Caco-2 (cell line): ENCODE measurements at places on chromosomes 6 and 20.

DNA sequence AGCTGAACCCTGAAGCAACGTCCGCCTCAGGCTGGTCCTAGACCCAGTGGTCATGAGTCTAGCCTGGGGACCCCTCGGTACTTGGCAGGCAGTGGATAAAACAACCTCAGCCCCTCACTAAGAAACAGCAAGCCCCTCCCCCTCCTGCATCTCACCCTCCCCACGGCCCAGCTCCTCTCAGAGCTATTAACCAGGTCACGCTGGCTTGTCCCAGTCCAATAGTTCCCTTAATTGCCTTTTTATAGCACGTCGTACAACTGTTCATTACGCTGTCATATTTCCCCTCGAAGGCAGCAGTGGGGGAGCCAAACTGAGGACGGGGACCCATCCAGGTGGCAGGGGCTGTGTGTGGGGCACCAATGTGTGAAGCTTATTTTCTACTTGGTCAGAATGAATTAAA, 8.6 kb upstream of the SLC32A1 start:
- DNase-seq = no peak

DNA sequence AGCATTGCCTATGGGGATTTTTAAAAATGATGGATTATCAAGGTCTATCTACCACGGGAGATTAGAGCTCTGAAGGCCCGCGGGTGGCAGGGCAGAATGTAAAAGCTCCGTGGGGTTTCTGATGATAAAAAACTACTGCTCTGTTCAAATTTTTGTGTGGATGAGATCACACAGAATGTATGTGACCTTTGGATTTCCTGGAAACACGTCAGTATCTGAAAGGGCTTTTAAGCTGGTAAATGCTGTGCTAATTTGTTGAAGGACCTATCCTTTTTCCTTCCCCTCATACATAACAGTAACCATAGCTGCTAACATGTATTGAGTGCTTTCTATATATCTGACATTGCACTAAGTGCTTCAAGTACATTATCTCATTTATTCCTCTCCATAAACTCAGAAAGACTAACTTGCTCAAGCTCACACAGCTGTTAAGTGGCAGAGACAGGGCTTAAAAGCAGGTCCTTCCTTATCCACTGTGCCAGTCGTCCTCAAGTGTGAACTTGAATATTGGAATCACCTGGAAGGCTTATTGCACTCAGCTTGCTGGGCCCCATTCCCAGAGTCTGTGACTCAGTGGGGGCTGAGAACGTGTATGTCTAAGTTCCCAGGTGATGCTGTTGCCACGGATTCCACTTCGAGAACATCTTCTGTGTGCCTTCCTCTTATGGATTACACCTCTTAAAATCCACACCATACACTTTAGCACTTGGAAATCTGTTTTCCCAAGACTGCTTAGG, 1.9 kb upstream of the TMEM242 start:
- DNase-seq = no peak

- no peak for DNase-seq
Measured at GRCh38 chr6:49054311-49054710, 408.7 kb downstream of the MMUT start.

- no peak for DNase-seq
Measured at GRCh38 chr20:63435552-63435951, 36.9 kb downstream of the KCNQ2 start.

DNA sequence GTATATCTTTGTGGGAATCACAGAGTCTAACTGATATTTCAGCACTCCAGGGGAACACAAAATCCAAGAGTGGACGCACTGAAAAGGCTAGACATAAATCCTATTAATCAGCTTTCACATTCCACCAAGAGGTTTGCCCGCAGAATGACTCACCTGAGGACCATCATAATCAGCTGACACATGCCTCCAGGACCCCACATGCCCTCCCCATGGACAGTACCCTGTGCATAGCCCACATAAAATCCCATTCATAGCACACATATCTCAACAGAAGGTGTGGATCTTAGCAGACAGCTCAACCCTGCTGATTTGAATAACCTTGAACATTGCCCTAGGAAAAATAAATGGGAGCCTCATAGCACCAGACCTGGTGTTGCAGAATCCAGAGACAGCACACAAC, 246.8 kb upstream of the TENT5A start:
- no peak for DNase-seq

DNA sequence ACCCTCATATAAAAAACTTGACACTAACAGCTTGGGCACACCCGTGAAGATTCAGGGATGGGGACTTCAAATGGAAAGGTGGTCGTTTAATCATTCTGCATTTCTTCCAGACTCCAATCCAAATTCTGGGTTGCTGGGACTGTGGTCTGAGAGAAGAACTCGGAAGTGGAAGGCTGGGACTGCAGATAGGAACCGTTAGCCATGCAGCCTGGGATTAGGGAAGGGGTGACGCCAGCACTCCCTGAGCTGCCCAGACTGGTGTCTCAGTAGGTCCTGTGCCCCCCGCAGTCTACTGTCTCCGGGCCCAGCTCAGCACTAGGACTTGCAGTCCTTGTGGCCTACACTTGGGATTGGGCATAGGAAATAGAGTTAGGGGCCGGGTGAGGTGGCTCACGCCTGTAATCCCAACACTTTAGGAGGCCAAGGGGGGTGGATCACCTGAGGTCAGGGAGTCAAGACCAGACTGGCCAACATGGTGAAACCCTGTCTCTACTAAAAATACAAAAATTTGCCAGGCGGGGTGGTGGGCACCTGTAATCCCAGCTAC, 511 bp upstream of the CLIC1 start:
- DNase-seq = no peak

- DNase-seq = no peak
Measured at GRCh38 chr6:161951126-161951525, 677.3 kb upstream of the AGPAT4 start.

DNA sequence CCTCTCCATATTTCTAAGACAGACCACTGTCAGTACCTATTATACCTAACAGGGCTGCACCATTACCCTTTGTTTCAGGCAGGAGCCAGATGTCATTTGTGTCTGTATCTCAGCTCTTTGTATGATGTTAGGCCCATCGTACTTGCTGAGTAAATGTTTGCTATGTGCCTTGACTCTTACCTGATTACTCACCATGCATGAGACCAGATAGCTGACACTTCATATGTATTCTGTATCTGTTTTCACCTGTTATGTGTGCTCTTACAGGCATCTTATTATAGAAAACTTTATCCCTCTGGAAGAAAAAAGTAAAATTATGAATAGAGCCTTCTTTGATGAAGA, 31.7 kb upstream of the ASXL1 start:
- DNase-seq = peak; percentile 69

DNA sequence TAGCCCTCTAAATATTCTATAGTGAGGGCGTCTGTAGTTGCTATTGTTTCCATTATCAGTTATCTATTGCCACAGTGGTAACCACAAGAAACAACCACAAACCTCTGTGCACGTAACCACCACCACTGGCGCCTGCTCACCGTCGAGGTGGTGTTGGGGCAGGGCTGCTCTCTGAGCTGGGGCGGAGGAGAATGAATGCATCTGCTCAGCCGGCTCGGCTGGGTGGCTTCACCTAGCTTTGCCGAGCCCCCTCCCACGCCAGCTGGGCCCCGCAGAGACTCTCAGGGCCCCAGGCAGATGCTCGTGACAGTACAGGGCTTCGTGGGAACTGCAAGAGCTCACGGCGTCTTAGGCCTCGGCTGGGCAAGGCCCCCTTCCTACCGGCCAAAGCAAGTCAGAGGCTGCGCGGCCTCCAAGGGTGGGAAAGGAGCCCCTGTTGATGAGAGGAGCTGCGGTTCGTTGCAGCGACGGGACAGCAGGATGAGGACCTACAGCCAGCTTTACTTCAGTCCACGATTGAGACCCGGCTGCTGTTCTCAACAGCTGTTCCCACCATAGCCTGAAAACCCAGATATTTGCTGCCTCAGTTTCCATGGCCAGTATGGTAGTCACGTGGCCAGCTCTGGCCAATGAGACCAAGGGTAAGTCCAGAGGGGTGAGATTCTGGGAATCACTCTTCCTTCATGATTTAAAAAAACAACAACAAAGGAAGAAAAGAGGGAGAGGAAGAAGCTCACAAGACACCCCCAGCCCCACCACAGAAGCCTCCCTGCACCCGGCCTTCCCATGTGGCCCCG, 120.2 kb upstream of the AFDN start:
- DNase-seq = no peak

- no peak for DNase-seq
Measured at GRCh38 chr6:50889935-50890334, 71.3 kb downstream of the TFAP2B start.

- DNase-seq = no peak
Measured at GRCh38 chr6:166969390-166970002, 13.1 kb upstream of the RNASET2 start.

GRCh38 chr6:23650676-23651075, 475.3 kb upstream of the NRSN1 start:
- no peak for DNase-seq

DNA sequence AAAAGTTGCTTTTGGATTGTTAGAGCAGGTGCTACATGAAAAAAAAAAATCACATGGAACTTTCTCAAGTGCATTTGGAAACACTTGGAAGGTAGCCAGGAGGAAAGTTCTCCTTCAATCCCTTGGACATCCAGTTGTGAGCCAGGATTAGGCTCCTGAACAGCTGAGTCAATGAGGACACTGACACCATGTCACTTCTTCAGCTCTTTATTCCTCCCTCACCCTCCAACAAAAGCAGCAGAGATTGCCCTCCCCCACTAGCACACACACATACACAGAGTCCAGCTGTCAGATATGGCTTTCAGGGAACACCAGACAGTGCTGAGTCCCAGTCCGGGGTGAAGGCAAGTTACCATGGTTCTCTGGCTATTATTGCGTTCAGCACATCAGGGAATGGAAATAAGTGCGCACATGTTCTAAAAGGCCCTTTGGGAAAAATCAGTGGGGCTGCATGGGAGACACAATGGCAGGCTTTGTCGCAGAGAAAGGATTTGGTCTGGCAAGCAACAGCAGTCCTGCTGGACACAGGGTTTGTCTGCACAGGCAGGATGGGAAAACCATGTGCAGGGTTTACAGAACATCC, 124.7 kb upstream of the MARCKS start:
- peak; percentile 8 for DNase-seq

DNA sequence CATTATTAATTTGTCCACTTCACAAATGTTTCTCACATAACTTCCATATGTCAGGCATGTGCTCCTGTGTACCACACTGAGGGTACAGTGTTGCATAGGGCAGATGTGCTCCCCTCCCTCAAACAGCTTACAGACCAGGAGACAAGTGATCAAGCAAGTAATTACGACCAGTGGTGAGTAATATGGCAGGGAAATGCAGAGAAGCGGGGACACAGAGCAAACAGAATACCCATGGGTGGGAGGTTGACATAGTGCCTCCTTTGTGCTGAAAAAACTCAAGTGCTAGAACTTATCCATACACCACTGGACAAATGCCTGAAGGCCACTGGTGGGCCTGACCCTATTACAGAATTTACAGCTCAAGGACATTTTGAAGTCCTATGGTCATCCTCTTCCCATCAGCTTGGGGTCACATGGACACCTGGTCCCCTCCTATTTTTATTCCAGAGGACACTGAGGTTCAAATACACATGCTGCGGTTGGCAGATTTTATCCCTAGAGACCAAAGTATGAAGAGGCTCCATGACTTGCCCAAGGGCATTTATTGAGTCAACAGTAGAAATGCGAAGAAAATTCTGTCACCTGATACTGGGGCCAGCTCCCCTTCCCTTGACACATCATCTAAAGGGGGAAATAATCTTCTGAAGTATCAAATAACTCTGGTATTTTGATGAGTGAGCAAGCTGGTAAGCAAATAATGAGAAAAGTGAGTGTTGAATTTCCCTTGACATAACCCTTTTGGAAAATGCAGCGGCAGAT, 116.6 kb downstream of the QRSL1 start:
- no peak for DNase-seq

GRCh38 chr6:129360682-129360955, 349.4 kb downstream of the ARHGAP18 start:
- DNase-seq = no peak

DNA sequence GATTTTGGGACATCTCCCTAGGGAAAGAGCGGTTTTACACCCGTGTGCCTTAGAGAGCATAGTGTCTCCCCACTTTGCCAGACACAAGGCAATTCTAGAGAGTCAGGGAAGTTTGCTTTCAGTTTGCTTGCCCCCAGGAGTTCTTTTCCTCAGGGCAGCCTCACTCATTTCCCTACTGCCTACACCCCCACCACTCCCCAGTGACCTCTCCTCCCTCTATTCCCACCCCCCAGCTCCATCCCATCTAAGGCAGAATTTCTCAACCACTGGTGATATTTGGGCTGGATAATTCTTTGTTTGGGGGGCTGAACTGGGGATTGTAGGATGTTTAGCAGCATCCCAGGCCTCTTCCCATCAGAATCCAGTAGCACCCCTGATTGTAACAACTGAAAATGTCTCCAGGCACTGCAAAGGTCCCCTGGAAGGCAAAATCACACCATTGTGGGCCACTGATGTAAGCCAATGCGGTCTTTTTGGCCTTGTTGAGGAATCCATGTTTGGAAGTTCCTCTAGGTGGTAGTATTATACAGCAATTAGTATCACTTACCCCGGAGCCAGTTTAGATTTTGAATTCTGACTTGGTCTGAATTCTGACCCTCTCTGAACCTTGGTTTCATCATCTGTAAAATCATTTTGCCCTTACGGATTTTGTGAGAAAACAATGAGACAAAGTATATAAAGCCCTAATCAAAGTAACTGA, 1.3 kb downstream of the EPPIN start:
- peak; percentile 69 for DNase-seq

- DNase-seq = no peak
Measured at GRCh38 chr20:35087355-35087754, 5.3 kb downstream of the TRPC4AP start.

DNA sequence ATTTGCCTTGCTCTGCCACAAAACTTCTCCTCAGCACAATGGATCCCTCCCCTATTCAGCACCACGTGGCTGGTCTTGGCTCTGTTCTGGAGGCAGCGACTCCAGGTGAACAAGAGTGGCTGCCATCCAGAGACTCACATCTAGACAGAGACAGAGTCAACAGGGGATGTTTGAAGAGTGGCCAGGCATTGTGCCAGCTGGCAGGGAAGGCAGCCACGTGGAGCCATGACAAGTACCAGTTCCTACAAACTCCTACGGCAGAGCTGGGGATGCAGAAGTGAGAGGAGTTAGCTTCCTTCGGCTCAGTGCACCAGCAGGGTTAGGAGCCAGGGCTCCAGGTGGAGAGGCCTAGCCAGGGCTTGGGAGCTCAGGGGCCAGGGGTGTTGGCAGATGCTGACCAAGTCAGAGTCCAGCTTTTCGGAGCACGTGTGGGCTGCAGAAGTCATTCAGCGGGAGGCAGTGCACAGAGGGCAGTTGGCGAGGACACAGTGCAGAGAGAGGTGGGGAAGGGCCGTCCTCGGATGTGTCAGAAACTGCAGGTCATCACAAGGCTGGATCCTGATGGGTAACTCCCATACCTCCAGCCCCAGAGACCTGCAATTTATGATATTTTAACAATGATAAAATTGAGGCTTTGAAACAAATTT, 171.7 kb upstream of the PDE10A start:
- no peak for DNase-seq

GRCh38 chr20:33147299-33147698, 20.7 kb upstream of the BPIFA2 start:
- no peak for DNase-seq

DNA sequence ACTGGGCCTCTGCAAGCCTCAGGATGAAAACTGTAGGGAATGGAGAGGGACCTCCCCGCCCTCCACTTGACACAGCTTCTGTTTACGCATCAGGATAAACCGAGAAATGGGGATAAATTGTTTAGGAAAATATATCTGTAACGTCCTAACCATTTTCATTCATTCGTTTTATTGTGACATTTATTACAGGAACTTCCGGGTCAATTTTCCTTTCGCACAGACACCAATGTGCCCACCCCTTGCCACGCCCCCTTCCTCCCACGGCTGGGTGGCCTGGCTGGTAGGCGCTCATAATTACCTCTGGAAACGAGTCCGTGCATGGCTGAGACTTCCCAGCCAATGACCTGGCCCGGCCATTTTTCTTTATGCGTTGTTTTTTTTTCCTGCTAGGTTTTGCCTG, 96.1 kb downstream of the BMP7 start:
- DNase-seq = no peak
